ENCODE measurements at places on chromosomes 13 and 19.

GRCh38 chr13:24179486-24179850, 18.9 kb downstream of the SPATA13 start:
- DNase-seq: no peak

- no peak for DNase-seq
Observed at GRCh38 chr13:74871369-74872070, 610.4 kb downstream of the TBC1D4 start.

- peak; percentile 14 for DNase-seq
Observed at GRCh38 chr19:342801-343421, 1.7 kb downstream of the MIER2 start.

DNA sequence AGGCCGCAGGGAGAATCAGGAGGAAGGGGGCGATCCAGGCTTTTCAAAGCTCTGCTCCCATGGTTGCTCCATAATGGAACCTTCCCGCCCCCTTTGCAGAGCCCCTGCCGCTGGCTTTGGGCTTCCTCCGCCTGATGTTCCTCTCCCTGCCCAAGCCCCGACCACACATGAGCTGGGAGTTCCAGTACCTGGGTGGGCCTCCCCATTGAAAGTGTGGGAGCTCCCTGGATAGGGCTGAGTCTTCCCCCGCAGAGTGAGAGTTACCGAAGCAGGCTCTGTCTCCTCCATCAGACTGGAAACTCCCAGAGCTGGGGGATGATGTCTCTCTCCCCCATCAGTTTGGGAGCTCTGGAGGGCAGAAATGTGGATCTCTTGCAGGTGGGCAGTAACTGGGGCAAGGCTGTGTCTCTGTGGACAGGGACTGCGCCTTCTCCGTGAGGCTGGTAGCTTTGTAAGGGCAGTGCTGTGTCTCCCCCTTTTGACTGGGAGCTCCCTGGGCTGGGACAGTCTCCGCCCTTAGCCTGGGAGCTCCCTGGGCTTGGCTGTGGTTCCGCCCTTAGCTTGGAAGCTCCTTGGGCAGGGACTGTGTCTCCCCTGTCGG, 722 bp downstream of the DCAF15 start:
- peak; percentile 69 for DNase-seq

DNA sequence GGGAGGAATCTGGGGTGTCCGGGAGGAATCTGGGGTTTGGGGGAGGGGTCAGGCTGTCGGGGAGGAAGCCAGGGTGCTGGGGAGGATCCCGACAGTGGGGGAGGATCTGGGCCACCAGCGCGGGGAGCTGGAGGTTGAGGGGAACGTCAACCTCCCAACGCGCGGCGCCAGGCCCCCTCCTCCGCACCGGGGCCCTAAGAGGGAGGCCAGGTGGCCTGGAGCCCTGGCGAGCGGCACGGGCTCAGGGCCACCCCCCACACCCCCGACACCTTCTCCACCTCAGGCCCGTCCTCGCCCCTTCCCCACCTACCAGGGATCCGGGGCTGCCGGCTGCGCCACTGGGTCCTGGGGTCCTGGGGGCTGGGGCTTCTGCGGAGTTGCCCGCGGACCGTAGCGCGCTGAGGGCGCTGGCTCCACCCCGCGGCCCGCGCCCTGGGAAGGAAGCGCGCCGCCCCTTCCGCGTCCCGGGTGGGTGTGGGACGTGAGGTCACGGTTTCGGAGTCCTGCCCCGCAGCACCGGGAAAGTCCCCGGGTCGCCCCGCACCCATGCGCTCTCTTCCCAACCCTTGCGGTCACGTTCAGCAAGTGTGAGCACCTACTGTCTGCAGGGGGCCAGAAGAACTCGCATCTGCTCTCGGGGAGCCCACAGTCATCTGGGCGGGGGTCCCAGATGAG, at the start of gene TICAM1:
Gene TICAM1, minus strand, starts transcription at position 409 of the 675 bp plus-strand sequence. CDS start 13,335 bp downstream, outside the sequence.
- DNase-seq: no peak

DNA sequence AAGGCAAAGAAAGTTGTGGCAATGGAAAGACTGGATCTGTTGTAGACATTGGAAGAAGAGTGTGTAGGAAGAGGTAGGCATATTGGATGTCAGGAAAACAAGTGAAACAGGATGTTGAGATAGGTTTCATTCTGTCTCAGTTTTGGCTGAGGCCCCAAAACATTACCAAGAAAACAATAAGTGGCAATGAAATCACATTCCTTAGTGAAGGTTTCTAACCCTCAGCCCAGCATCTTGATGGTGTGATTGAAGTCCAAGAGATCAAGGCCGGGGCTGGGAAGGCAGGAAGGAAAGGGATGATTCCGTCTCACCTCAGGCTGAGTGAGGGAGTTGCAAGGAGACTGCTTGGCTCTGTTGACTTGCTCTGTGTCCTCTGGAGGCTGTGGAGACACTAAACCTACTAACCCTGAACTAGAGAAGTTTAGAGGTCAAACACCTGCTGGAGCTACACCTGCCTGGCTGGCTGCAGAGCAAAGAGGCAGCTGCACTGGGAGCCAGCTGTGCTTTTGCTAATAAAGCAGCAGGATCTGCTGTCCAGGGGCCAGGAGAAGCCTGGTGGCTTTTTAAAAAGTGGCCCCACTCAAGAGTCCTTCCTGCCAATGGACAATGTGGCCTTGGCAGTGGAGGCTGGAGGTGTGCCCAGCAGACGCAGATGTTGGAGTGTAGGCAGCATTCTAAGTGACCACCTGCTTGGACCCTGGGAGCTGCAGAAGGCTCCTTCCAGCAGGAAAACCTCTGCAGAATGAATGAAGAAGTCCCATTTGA, 53.6 kb downstream of the DGKH start:
- DNase-seq: no peak

- DNase-seq: peak; percentile 33
Observed at GRCh38 chr19:45670670-45671453, 2.8 kb downstream of the GIPR start.

DNA sequence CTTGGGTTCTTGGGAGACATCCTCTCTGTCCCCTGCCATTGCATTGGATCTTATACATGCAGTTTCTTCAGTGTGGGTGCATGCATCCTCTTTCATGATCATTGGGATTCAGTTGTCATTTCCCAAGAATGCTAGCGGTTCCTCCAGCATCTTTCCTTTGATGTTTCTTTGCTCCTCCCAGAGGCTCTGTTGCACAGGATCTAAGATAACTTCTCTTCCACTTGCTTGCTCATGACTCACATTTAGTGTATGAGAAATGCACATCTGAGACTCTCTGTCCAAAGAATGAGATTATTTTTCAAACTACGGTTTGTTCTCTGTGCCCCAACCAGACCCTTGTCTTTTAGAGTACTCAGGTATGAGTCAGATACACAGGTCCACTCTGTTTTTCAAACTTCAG, 197.1 kb downstream of the NDFIP2 start:
- no peak for DNase-seq

GRCh38 chr13:50127726-50128291, 112.6 kb downstream of the KCNRG start:
- no peak for DNase-seq

DNA sequence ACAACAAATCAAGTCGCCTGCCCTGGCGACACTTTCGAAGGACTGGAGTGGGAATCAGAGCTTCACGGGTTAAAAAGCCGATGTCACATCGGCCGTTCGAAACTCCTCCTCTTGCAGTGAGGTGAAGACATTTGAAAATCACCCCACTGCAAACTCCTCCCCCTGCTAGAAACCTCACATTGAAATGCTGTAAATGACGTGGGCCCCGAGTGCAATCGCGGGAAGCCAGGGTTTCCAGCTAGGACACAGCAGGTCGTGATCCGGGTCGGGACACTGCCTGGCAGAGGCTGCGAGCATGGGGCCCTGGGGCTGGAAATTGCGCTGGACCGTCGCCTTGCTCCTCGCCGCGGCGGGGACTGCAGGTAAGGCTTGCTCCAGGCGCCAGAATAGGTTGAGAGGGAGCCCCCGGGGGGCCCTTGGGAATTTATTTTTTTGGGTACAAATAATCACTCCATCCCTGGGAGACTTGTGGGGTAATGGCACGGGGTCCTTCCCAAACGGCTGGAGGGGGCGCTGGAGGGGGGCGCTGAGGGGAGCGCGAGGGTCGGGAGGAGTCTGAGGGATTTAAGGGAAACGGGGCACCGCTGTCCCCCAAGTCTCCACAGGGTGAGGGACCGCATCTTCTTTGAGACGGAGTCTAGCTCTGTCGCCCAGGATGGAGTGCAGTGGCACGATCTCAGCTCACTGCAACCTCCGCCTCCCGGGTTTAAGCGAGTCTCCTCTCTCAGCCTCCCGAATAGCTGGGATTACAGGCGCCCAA, at the start of gene LDLR:
Gene LDLR, plus strand, starts transcription at position 210 of the 760 bp plus-strand sequence. Its CDS starts 86 bp downstream, at position 296.
- DNase-seq: peak; percentile 90

DNA sequence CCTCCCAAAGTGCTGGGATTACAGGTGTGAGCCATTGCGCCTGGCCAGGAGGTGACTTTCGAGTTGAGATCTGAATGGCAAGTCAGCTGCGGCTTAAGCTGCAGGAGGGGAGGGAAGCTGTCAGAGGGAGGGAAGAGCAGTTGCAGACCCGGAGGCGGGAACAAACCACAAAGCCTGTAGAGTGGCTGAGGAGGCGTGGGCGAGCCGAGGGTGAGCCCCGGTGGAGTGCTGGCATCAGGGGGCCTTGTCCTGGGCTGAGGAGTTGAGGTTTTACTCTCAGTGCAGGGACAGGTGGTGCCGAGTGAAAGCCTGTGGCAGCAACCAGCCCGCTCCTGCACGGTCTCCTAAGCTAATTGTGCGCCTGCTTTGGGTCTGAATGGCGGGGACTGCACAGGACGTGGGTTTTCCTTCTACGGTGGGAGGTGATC, 24.2 kb downstream of the PPP1R37 start:
- DNase-seq: peak; percentile 47

DNA sequence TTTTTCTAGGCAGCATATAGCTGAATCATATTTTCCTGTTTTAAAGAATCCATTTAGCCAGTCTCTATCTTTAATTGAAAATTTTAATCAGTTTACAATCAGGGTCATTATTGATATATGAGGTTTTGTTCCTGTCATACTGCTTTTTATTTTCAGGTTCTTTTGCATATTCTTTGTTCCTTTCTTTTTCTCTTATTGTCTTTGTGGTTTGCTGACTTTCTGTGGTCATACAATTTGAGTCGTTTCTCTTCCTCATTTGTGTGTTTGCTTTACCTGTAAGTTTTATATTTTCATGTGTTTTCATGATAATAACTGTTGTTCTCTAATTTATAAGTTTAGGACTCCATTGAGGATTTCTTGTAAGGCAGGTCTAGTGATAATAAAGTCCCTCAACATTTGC, 812.6 kb downstream of the DACH1 start:
- DNase-seq: no peak

DNA sequence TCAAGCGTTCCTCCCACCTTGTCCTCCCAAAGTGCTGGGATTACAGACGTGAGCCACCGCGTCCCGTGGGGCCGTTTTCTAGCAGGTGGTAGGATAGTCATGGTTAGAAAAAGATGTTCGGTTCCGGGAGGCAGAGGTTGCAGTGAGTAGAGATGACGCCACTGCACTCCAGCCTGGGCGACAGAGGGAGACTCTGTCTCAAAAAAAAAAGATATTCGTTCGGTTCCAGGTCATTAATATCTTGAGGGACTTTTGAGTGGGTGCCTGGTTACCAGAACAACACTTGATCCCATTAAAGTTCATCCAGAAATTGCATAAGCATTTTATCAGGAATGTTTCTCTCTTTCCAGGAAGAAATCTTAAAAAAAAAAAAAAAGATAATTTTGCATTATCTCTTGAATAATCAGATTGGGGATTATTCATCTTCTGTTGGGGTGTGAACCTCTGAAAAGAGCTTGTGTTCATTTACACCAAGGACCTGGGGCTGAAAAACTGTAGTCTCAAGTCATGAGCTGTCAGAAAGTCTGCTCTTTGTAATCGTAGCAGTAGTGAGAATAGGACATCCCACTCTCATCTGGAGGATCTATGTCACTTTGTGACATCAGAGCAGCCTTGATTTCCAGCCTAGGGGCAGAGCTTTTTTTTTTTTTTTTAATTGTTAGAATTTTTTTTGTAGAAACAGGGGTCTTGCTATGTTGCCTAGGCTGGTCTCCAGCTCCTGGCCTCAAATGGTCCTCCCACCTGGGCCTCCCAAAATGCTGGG, 1.0 kb upstream of the ETHE1 start:
- DNase-seq: no peak

DNA sequence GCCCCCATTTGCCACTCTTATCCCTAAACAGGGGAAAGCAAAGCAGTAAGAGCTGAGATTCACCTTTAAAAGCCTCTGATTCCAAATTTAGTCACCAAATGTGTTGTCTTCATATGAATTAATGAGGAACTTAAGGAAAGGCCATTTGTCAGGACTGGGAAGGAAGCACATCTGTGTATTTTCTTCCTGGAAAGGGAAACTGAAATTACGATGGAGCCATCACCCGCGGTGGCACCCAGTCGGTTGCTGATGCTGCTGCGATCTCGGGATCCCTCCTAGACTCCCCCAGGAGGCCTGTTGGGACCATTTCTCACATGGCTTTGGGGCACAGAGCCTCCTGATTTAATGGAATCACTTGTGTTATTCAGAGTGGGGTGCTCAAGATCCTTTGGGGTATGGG, 7.4 kb upstream of the IL4I1 start:
- no peak for DNase-seq

DNA sequence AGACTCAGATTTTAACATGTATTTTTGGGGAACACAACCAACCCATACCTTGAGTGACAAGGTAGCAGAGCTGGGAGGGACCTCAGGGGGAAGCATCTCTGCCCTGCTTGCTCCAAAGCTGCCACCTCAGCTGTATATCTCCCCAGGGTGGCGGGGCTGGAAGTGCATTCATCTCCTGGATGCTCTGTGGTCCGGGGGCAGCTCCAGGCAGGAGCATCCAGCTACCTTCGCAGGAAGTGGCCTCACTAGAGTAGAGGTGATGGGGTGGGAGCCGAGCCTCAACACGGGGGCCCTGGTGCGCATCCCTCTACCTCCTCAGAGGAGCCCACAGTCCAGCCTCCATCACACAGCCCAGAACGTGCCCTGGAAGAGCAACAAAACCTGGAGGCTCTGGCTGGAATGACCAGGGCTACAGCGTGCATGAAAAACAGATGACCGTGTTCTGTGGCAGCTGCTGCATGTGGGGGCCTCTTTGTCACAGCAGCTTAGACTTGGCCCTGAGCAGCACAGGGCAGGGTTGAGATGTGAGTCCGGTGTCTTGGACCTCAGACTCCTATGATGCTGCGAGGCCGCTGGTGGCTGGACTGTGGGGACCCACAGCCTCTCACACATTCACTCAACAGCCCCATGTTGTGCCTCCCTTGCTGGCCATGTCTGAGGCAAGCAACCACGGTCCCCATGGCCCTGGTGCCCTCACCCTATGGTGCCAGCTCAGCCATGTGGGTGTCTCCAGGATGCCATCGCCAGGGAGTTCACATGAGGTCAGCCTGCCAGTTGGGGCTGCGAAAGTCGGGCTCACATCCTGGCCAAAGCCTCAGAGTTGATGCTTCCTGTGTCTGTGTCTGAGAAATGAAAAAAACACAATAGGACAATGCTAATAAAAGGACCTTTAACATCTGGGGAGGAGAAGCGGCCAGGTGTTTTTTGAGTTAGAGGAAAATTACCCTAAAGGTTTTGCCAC, 17.1 kb upstream of the GAS6 start:
- no peak for DNase-seq

DNA sequence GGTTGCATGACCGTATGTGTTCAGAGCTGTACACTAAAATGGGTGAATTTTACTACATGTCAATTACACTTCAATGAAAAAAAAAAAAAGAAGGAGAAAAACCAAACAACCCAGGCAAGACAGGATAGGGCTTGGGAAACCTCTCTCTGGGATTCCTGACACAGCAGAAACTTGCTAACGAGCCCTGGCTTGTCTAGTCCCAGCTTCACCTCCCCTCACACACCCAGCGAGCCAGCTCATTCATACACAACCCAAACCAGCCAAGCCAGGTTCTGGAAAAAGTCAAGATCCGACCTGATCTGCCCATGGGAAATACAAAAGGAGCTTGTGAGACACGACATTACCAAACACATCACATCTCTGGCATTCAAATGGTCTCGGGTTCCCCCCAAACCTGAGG, 3.7 kb upstream of the TECR start:
- no peak for DNase-seq

Data from G401 (cell line).